ENCODE measurements at places on chromosomes 3 and 15.

DNA sequence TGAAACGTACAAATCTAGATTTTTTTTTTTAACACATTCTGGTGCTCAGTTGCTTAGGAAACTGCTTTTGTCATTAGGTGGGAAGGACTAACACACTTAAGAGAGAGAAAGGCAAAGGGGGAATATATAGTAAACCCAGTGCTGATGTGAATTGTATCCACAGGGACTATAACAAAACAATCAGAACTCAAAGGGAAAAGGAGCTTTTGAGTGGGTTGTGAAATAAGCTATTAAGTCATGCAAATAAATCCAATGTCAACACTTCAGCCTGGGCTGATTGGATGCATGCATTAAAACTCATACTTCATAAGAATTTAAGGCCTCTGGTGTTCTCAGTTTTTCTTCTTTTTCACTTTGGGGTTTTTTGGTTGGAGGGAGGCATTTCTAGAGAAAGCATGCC, 628.9 kb downstream of the FHIT start:
- no peak for DNase-seq

DNA sequence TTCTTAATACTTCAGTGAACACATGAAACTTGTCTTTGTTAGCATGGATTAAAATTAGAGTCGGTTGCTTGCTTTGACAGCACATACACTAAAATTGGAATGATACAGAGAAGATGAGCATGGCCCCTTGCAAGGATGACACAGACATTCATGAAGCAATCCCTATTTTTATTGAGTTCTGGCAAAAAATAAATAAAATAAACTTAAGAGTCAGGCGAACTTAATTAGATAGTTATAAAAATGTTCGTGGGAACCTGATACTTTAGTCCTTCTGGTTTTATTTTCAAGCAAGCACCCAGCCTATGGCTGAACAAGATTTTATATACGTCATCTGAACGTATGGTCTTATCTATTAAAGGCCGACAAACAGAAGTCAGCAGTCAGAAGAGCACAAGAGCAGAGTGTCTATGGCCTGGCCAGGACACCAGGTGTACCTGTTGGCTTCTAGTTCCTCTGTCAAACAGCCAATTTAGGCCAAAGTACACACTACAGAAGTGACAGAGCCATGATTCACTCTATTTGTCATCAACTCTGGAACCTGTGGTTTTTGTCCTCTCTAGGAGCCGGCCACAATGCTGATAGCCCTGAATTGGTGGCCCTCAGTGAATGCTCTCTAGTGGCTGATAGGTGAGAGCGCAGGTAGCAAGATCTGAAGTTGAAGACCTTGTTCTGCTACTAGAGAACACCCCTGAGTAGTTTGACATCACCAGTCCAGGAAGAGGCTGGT, 64.3 kb downstream of the LEO1 start:
- DNase-seq: no peak

- no peak for DNase-seq
Observed at GRCh38 chr15:76209942-76210341, 101.3 kb downstream of the ETFA start.

DNA sequence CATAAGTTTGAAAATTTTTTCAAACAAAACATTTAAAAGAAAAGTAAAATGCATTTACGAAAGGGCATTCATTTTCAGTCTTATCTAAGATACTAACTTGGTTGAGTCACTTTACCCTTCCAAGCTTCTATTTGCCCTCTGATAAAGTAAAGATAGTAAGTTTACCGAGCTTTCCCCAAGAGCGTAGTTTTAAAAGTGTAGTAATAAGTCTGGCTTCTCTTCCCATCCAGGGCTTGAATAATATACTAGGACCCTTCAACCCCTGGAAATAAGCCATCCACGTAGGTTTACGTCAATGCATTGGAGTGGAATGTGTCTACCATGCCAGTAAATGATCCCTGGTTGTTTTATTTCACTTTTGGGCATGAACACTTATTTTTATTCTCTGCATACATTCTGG, 608.3 kb downstream of the NTRK3 start:
- DNase-seq: no peak

DNA sequence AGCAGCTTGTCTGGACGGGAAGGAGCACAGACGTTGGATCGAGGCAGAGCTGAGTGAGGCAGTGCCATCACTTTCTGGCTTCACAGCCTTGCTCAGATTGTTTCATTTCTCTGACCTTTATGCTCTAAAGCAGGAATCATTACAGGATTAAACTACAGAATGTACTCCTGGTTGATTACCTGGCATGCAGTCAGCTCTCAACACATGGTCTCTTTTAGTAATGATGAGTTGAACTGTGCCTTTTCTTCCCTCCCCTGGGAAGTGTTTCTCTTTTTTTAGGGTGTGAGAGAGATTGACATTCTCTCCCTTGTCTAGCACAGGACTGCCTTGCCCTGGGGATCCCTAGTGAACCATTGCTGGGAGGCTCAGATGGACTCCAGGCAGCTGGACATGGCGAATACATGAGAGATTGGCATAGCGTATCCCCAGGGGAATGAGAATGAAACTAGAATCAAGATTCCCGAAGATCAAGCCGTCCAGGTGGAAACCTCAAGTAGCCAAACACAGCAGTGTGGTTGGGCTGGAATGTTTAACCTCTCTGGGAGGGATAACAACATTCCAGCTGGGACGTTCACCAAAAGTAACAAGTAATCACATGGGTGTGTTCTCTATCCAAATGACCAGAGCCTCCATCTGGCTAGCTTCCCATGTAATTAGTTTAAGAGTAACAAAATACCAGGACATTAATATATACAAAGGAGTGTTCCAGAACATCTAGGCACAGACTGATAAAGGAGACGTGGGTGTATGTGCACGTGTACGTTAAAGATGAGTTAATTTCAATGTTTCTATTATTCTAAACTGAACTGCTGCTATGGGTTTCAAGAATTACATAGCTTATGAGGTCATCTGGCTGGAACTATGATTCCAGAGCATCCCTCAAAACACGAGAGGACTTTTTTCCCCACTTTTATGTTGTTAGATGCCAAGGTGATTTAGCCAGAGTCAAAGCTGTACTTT, 118.6 kb upstream of the NR2E3 start:
- DNase-seq: no peak

GRCh38 chr15:76776480-76776879, 128.7 kb downstream of the SCAPER start:
- no peak for DNase-seq

GRCh38 chr15:68380456-68380855, 51.5 kb downstream of the ITGA11 start:
- no peak for DNase-seq

DNA sequence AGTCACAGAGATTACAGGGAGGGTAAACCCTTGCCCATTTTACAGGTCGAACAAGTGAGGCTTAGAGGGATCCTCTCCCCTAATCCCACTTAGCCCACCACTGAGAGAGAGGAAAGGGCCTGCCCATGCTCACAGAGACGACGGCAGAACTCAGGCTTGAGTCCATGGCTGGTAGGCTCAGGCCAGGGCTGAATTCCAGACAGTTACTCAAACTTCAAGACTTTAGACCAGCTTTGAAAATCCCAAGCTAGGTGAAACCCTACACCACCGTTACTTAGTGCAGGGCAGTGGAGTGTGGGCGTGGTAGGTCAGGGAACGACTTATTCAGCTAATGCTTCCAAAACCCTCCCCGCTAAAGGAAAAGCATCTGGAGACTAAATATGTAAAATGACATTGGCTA, 16.4 kb downstream of the GRIP2 start:
- DNase-seq: no peak

GRCh38 chr15:98872774-98873173, 134.8 kb downstream of the PGPEP1L start:
- DNase-seq: no peak

DNA sequence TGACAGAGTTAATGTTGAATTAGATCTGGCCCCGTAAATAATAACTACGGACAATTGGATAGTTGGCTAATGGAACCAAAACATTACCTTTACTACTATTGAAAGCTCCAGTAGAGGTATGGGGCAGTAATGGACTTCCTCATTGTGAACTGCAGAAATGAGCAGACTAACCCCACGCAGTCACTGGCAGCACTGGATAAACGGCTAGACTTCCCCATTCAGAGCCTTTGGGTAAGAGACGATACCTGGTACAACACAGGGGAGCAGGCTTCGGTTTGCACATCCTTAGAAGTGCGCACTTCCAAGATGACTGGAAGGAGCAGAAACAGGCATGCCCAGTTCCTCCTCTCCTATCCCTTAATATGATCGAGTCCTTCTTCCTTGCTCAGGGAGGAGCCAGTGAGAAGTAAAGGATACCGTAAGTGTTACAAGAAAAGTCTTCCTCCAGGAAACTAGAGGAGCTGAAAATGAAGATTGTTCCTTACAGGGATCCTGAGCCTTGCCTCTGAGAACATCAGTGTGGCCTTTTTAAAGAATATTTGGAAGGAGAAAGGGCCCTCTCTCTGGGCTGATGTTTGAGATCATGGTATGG, 100.5 kb upstream of the NECTIN3 start:
- DNase-seq: no peak

- DNase-seq: no peak
Observed at GRCh38 chr15:58438956-58439355, 7.2 kb downstream of the LIPC start.

DNA sequence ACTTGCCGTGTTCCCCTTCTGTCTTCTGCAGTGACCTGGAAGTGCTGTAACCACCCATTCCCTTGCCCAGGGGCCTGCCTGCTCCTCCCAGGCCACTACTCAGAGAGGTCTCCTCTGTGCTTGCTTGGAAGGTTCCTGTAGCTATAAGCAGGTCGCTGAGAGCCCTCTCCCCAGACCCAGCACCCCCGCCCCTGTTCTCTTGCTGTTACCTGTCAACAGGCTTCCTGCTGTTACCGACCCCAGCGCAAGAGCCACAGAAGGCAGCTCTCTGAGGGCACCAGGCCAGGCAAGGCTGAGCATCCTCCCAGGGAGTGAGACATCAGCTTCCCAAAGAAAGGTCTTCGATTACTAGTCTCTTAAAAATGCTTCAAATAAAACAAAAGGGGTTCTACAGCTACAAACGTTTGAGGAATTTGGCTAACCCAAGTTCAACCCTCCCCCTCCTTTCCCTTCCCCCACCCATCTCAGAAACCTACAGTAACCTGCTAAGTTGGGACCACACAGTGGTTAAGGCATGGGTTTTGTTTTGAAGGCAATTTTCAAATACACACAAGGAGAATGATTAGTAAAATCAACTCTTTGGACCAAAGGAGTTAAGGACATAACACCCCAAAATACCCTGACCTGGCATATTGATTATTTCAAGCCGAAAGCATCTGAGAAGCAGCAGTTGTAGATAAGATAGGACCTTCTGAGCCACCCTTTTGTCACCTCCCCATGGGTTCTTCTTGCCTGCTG, 74.9 kb upstream of the MFGE8 start:
- DNase-seq: no peak

GRCh38 chr3:155494332-155494731, 200.8 kb upstream of the STRIT1 start:
- DNase-seq: no peak

DNA sequence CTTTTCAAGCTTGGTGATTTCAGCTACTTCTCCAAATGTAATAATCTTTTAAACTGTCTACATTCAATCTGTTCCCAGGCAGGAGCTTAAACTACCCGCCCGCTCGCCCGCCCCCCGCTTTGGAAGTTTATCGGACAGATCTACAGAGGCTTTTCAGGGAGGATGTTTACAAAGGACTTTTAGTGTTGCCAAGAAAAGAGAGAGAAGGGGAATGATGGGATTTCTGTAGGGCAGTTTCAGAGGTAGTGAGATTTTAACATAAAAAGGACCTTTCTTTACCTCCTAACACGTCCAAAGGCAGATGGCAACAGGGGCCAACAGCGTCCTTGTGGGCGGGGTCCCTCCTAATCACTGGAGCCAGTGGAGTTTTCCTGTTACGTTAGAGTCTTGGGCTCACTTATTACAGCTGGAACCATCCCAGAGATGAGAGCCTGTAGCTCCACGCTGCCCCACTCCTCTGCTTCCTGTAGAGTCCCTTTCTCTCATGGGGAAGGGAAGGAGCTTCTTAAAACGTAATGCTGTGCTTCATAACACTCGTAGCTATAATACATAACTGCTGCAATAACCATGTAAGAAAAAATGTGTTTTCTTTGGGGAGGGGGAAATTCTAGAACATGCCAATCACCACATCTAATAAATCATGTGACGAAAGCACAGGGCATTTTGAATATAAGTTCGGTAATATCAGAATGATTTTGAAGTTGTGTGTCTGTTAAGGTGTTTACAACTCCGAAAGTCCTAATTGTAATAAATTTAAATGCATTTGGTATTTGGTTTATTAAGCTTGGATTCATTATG, 30.9 kb downstream of the HES1 start:
- DNase-seq: no peak

- DNase-seq: no peak
Observed at GRCh38 chr3:32302601-32303398, 64.3 kb downstream of the CMTM8 start.

DNA sequence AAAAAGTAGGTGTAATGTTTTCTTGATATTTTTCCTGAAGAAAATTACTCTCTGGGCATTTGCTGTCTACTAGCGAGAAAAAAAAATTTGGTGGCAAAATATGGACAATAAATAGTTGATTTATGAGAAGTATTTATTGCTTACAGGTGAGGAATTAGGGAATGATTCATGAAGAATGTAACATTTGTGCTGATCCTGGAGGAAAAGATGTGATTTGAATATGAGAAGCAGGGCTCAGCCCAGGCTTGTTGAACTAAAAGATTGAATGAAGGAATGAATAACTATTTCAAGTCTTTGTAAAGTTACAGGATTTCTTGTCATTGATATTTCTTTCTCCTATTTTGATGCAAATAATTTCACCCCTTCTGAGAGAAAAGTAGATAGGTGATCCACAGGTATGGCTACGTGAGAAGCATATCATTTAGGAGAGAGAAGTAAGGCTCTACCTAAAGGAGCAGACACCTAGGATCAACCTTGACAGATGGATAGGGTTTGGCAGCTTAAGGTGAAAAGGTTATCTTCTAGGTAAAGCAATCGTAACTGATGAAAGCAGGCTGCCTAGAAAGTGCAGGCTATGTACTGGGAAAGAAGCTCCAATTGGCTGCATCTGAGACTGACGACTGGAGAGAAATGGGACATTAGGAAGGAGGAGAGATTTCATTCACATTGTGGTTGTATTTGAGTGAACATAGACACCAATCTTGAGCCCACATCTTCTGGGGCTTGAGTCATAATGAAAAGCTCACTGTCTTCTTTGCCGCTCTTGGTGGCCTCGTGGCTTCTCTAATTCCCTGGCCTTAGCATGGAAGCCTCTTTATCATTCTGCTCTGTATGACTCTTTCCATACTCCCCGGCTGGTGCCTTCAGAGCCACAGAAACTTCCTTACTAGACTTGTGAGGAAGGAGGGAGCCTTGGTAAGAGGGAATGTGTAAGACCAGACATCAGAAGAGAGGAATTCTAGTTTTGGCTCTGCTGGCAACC, 106.5 kb downstream of the P3H2 start:
- DNase-seq: no peak

DNA sequence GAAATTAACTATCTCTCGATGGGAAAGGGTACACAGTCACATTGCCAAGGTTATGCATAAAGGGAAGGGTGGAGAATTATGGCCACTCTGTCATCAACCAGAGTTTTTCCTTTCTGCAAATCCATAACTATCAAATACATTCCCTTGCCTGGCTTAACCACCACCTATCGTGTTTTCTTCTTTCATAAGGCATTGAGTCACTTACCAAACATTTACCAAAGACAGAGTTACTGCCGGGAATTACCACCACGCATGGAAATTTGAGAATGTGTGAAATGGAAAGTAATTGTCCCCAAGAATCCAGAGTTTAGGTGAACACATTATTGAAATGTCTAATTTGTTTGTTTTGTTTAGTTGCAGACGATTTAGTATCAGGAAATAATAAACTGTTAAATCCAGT, 134.3 kb upstream of the LRRN1 start:
- no peak for DNase-seq
